ENCODE measurements at places on chromosomes 11 and 22.

DNA sequence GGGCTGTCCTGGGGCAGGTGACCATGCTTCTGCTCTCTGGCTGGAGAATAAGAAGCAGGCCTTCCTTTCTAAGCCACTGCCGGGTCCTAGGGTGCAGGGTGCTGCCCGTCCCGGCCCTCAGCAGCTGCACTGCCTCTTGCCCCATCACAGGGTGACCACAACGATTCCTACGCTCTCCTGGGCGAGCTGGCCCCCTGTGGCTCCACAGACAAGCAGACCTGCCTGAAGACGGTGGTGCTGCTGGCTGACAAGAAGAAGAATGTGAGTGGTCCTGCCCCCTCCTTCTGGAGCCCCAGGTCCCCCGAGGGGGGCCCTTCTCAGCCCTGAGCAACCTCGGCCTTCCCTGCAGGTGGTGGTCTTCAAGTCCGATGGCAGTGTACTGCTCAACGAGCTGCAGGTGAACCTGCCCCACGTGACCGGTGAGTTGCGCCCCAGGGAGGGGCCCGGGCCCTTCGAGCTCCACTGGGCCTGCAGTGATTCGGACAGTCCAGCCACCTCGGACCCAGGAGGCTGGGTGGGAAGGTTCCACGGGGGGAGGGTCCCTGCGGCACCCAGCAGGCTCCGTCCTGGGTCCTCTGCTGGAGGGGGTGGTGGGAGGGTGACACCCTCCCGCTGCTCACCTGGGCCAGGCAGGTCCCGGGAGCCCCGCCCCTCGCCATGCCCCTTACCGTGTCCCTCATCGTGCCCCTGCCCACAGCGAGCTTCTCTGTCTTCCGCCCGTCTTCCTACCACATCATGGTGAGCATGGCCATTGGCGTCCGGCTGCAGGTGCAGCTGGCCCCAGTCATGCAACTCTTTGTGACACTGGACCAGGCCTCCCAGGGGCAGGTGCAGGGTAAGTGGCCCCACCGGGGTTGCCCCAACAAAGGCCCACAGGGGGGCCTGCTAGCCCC is 8.3 kb downstream of the MUC2 start:
- no peak for DNase-seq

GRCh38 chr22:29352778-29353177 is 35.6 kb downstream of the AP1B1 start:
- DNase-seq: no peak

GRCh38 chr11:47524291-47524874 is 28.5 kb downstream of the CELF1 start:
- no peak for DNase-seq

GRCh38 chr11:8593935-8594909 is at the start of gene STK33:
TSS of gene STK33 (minus strand) at chr11:8594228. CDS start at chr11:8474905, 119,323 bp downstream.
- DNase-seq: no peak

DNA sequence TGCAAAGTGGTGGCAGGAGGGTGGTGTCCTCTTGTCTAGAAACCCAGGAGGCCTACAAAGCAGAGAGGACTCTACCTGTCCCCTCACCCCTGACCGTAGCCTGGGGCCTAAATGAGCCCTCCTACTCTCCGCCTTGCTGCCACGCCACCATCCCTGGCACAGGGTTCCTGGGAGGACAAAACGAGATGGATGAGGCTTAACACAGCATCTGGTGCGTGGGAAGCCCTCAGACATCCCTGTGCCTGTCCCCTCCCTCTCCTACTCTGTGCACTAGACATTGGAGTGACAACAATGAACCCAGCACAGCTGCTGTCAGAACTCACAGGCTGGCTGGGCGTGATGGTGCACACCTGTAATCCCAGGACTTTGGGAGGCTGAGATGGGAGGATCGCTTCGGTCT is 36.4 kb upstream of the DKK3 start:
- DNase-seq: no peak

DNA sequence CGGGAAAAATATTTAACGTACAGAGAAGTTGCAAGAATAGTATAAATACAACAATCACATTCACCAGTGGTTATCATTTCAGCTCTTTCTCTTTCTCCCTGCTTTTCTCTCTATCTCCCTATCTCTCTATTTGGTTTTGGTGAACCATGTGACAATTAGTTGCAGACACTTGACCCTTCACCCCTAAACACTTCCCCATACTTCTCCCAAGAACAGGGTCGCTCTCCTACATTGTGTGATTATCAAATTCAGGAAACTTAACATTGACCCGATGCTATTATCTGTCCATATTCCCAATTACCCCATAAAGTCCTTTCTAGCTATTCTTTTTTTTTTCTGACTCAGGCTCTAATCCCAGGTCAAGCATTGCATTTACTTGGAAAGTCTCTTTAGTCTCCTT is 4.8 kb upstream of the CYB5R3 start:
- no peak for DNase-seq

- DNase-seq: no peak
Observed at GRCh38 chr11:12017243-12017678, 8.8 kb upstream of the DKK3 start.

DNA sequence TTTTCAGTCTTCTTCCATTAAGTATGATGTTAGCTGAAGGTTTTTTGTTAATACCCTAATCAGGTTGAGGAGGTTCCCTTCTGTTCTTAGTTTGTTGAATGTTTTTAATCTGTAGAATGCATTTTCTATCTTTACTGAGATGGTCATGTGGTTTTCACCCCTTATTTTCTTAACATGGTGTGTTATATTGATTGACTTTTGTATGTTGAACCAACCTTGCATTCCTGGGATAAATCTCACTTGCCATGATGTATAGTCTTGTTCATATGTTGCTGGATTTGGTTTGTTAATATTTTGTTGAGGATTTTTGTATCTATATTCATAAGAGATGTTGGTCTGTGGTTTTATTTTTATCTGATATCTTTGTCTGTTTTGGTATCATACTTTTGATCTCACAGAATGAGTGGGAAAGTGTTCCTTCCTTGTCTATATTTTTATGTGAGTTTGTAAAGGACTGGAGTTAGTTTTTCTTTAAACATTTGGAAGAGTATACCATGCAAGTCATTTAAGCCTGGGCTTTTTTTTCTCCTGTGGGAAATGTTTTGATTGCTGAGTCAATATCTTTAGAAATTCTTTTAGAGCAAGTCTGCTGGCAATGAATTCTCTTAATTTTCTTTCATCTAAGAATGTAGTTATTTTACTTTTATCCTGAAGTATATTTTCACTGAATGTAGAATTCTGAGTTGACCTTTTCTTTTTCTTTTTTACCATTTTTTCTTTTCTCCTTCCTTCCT is 5.5 kb upstream of the P4HA3 start:
- DNase-seq: no peak

GRCh38 chr11:57903441-57904123 is 120.1 kb upstream of the OR9Q1 start:
- no peak for DNase-seq

GRCh38 chr11:112289588-112290492 is 29.2 kb upstream of the PLET1 start:
- DNase-seq: peak; percentile 65

GRCh38 chr11:11322101-11322500 is 30.9 kb downstream of the CSNK2A3 start:
- no peak for DNase-seq

GRCh38 chr11:66598993-66599392 is 6.0 kb downstream of the CCS start:
- DNase-seq: no peak

DNA sequence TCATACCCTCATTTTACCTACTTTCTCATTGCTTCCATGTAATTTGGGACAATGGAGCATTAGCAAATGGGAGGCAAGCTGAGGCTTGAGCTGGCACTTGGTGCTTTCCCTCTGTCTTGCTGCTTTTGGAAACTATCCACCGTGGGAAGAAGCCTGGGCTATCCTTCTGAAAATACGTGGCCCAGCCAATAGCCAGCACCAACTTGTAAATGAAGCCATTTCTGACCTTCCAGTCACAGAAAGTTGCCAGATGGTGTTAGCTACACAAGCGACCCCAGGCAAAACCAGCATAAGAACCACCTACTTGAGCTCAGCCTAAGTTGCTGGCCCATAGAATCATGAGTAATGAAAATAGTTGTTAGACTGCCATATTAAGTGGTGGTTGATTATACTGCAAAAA is 18.5 kb upstream of the SPON1 start:
- DNase-seq: no peak

Data from stimulated activated CD4-positive, alpha-beta T cell treated with anti-CD3 and anti-CD28 coated beads, Interleukin-12 subunit alpha, Interleukin-12 subunit beta, amount 100 ng/mL, for 24 hours (primary cell).